Activated naive CD4-positive, alpha-beta T cell treated with anti-CD3 and anti-CD28 coated beads for 36 hours (primary cell): ENCODE measurements at places on chromosomes 4 and X. TPM values are rescaled to one million over a fixed set of nuclear protein-coding genes. Genes with fewer than 3 reads are reported as not detected.

The TASL gene
- 1.1 TPM for total RNA-seq

The SLITRK4 gene
- total RNA-seq = not detected

The UBA1 gene
- 251 TPM for total RNA-seq

The PRIMPOL gene
- 18.1 TPM for total RNA-seq

The NIPAL1 gene
- total RNA-seq = 1.0 TPM

The ZCCHC12 gene
- total RNA-seq = 0.25 TPM

The PPARGC1A gene
- total RNA-seq = not detected

The RBM47 gene
- total RNA-seq = 1.1 TPM

The ZNF718 gene
- total RNA-seq = 12.8 TPM

The SPANXA1 gene
- not detected for total RNA-seq

The TENM3 gene
- total RNA-seq = not detected
